ENCODE measurements at places on chromosomes 13 and 19.

DNA sequence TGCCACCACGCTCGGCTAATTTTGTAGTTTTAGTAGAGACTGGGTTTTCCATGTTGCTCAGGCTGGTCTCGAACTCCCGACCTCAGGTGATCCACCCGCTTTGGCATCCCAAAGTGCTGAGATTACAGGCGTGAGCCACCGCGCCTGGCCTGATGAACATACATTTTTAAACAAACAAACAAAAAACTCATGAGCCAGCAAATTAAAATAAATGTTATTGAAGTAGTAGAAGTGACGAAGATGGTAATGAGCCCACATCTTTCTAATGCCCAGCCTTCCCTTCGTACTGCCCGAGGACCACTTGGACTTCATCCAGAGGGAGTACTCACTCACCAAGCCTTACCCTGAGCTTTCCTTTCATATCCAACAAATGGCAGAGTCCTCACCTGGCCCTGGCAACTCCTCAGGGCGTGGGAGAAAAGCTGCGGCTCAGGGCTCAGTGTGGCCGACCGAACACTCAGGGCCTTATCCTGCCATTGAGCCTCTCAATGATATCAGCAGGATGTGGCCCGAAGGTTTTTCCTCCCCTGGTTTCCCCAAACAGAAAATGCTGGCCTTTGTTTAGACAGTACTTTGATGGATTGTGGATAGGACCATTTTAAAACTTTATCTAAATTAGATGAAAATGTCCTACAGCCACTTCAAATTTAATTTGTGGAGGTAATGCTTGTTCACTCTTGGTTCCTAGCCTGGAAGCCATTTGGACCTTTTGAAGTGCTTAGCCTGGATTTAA is 22.8 kb upstream of the ABCC4 start:
- no peak for DNase-seq

GRCh38 chr13:26626271-26626670 is 68.8 kb downstream of the WASF3 start:
- no peak for DNase-seq

- DNase-seq, result no peak
These were observed 353.0 kb upstream of the KLF12 start for GRCh38 chr13:74487091-74487722.

- no peak for DNase-seq
These were observed 2.3 kb downstream of the DHRS12 start for GRCh38 chr13:51801631-51802099.

GRCh38 chr13:110485604-110486003 is 75.9 kb downstream of the RAB20 start:
- no peak for DNase-seq

DNA sequence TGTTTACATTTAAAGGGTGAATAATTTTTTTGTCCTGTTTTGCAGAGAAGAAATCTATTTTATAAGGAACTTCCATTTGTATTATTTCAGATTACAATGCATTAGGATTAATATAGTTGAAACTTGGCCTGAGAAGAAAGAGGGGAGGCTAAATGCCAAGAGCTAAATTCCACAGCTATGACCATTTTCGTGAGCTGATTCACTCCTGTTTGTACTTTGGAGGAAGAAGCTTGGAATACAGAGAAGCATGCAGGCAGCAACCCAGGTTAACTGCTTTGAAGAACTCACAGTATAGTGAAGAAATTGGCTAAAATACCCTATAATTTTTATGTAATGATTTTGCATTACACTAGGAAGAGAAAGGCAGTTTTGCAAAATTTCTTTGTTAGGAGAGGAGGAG is 309.4 kb upstream of the KLF12 start:
- DNase-seq, result no peak

DNA sequence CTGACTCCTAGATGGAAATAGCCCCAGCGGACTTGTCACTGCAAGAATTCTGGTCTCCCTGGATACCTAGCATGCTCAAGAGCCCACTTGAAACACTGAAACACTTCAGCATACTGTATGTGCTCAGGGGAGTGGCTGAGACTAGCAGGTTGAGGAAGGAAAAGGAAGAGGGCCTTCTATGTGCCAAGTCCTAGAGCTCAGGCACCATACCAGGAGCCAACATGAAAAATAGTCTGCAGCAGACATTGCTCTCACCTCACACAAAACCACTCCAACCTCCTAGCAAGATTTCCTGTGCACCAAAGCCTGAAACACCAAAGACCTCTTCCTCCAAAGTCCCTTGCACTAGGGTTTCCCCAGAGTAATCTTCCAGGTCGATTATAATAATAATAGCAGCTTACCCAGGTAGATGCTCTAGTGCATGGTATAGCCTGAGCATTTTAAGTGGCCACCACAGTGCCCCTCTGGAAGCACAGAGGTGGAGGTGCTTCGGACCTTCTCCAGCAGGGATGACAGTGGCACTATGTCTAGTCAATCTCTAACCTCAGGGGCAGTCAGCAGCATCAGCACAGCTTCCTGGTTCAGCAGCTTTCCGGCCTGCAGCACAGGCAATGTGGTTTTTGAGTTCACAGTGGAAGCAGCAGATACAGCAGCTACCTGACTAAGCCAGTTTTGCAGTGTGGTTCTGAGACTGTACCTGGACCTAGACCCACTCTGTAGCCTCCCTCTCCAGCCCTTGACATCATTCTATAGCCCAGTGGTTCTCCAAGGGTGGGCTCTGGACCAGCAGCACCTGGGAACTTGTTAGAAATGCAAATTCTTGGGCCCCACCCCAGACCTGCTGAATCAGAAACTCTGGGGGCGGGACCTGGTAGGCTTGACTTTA is 45.6 kb upstream of the UBE2L5 start:
- DNase-seq, result peak; percentile 38

DNA sequence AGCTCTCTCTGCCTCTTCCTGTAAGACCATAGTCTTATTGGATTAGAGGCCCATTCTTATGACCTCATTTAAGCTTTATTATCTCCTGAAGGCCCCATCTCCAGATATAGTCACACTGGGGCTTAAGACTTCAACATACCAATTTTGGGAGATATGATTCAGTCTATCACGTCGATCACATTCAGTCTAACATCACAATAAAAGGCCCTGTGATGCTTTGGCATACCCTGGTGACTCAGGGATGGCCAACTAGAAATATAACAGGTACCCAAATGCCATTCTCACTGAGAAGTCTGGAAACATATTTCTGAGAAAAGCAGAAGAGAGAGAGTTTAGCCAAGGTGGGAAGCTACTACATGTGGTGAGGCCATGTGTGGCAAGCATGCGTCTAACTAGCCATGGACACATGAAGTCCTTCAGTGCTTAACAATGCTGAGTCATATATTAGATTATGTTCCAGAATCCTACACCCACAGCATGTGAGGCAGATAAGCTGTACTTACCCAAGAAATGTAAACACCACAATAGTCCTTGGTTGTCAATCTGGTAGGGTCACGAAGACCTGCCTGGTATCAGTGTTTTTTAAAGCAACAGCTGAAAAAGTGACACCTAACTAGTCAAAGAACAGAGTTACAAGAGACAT is 485.1 kb downstream of the FOXO1 start:
- no peak for DNase-seq

GRCh38 chr19:18601875-18602274 is 4.7 kb downstream of the CRLF1 start:
- DNase-seq, result no peak

DNA sequence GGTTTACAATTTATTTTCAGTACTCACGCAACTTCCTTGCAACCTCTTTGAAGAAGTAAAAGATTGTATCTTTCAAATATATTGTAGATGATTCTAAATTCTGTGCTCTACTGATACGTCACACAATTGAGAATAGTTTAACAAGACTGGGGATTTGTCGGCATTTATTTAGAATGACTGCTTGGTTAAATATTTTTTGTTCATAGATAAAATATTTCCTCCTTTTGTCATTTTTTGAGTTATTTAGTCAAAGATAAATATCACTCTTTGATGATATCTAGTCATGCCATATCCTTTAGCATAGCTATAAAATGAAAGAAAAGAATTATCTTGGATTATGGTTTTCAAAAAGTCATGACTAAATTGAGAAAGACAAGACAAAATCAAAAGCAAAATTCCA is 2747.8 kb downstream of the PCDH9 start:
- DNase-seq, result no peak

GRCh38 chr13:110528911-110529310 is 32.6 kb downstream of the RAB20 start:
- DNase-seq, result no peak

DNA sequence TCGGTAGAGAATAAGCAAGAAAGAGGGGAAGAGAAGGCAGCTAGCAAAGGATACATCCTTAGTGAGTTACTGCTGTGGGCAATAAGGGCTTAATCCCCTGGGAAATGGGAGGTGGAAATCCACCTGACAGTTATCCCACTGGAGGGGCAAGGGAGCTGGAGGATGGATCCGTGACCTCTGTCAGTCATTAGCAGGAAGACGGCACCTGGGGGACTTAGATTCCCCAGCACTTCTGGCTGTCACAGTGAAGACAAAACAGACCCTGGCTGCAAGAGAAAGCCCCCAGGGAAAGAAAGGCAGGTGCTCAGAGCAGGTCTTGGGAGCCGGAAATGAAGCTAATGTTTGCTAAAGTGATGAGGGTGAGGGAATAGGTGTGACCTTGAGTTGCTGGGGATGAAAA is 70.4 kb upstream of the MRI1 start:
- DNase-seq, result no peak

GRCh38 chr13:70388935-70389334 is 280.7 kb upstream of the KLHL1 start:
- no peak for DNase-seq

DNA sequence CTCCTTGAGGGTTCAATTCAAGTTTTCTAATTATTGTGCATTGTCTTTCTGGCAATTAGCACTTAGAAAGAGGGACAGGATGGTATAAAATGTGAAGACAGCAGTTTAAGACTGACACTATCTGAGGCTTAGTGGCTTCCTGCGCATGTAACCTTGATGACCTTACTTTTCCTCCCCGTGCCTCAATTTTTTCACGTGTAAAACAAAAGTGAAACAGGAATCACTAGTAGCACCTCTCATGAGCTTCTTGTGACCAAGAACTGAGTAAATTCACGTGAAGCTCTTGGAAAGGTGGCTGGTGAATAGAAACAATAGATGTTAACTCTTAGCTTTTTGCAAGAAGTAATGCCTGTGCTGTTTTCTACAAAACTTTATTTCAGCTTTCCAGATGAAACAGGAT is 233.9 kb downstream of the LMO7 start:
- no peak for DNase-seq

GRCh38 chr13:53782488-53782961 is 753.9 kb downstream of the OLFM4 start:
- DNase-seq, result no peak

GRCh38 chr19:11418549-11419506 is at the start of gene RGL3:
Gene RGL3 (minus strand): TSS chr19:11419314. CDS start chr19:11419278, 36 bp downstream.
- no peak for DNase-seq

- no peak for DNase-seq
These were observed 11.6 kb downstream of the CTU1 start for GRCh38 chr19:51096473-51097165.

GRCh38 chr13:57675526-57675925 is 44.0 kb downstream of the PCDH17 start:
- DNase-seq, result no peak

- no peak for DNase-seq
These were observed 298.8 kb downstream of the SHISA2 start for GRCh38 chr13:25752957-25753551.

GRCh38 chr13:69641773-69642172 is 465.9 kb upstream of the ATXN8OS start:
- DNase-seq, result no peak

- DNase-seq, result no peak
These were observed 823.0 kb upstream of the GPC6 start for GRCh38 chr13:92403606-92404005.

- DNase-seq, result no peak
These were observed 581.0 kb downstream of the UQCRFS1 start for GRCh38 chr19:28631961-28632360.

DNA sequence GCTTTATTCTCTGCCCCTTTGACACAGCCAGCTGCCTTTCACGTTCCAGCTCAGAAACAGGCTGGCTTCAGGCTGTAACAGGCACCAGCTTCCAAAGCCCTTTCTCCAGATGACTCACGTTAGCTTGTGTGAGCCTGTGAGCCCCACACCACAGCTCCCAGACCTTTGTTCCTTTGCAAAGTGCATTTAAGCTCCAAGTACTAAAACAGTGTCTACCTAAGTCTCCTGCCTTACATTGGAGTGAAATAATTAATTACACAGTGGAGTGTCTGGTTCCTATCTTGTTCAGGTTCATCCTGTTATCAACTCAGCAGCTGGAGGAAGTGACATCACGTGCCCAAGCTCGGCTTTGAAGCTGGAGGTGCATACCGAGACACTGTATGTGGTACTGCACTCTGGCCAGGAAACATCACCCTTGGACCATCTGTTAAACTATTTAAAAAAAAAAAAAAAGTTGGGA is 475.8 kb downstream of the FOXO1 start:
- DNase-seq, result peak; percentile 53

DNA sequence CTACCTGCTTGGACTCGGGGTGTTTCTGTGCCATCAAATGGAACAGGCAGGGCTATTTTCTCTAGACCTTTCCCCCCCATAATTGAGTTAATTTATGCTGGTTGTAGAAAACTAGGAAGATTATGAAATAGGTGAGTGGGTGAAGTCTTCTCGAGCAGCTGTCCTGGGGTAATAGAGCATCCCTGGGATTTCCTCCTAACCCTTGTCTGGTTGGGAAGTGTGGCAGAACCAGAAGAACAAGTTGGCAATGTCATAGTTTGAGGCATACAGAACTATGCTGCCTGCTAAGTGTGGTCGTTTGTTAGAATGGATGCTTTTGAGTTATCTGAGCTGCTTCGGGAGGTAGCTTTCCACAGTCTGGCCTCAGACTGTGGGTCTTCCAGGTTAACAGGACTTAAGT is 3.7 kb downstream of the GATAD2A start:
- DNase-seq, result no peak

GRCh38 chr19:41325947-41326706 is 16.2 kb downstream of the CCDC97 start:
- DNase-seq, result no peak

- DNase-seq, result peak; percentile 9
These were observed 294.8 kb downstream of the TSHZ3 start for GRCh38 chr19:31054430-31054829.

DNA sequence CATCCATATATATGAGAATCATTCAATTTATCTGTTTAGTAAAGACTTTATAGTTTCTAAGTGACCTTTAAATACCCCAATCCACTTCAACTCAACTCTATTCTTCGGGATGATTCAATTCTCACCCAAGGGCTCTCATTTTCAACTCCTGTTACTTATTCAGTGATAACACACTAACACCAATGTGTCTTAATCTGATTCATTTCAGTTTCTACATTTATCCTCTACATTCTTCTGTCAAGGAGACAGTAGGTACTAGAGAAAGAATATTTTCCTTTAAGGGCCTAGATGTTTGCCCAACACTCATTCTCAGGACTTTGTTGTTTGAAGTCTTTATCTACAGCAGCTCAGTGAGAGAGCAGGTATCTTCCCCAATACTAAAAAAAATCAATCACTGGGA is 7.1 kb downstream of the ARGLU1 start:
- DNase-seq, result no peak

DNA sequence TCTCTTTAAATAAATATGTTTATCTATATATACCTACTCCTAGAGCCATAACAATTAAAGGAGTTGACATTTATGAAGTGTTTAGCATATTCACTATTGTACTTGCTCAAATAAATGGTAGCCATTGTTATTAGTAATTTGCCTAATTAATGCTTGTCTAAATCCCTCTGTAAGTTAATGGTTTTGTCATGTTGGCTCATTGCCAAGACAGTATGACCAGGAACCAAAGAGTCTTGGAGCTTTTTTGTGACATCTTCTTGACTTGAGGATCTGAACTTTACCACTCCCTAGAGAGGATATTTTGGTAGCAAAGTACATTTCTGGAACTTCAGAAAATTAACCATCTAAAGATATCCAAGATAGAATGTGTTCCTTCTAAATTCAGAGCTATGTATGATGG is 15.5 kb downstream of the FRY start:
- DNase-seq, result no peak

Data from activated T-cell treated with anti-CD3 and anti-CD28 coated beads for 4 hours (primary cell).